Substantia nigra (tissue), 51 donors: ENCODE measurements at places on chromosomes 3 and 15.
A peak's percentile ranks its signal among the peaks of the same experiment; 100 is the strongest.

DNA sequence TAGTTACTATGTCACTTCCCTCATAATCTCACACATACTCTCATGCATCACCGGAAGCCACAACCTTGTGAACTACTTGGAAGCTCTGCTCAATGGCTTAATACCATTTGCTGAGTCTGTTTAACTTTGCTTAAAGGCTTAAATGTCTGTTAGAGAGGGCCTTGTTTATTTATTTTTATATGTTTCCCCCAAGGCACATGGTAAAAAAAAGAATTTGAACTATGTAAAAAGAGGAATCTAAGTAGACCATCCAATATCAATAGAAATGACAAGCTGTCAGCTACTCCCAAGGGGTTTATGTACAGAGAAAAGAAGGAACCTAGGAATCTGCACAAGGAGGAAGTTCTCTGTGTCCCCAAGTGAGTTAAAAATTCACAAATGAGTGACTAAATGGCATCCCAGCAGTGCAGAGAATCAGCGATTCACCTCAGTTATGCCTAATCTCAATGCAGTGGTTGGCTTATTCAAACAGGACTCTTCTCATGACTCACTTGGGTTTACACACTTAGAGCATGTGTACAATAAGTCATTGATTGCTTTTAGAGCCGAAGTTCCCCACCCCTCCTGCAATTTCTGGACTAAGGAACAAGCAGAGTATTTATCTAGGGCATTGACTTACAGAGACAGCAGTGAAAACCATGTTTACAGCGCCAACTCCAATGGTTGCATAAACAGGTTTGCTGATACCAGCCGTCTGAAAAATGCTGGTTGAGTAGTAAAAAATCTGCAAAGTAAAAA lies 24.4 kb downstream of the SLC2A2 start:
- DNase-seq = no peak

DNA sequence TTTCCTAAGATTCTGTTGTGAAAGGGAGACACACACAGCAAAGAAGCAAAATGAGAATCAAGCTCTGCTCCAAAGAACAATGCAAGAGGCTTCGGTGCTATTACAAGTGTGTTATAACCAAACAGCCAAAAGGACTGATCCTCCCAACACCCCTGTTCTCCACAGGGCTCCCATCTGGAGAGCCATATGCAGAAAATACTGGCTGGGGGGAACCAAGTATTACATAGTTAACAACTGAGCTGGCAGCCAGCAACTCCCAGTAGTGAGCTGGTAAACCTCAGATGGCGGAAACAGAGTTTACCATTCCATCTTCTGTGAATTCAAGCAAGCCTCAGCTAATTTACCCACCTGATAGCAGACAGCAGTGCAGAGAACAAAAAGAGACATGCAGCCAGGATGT lies 156.4 kb downstream of the NTRK3 start:
- no peak for DNase-seq

GRCh38 chr3:79018671-79019136 lies 749.1 kb downstream of the ROBO1 start:
- DNase-seq = peak; percentile 66

DNA sequence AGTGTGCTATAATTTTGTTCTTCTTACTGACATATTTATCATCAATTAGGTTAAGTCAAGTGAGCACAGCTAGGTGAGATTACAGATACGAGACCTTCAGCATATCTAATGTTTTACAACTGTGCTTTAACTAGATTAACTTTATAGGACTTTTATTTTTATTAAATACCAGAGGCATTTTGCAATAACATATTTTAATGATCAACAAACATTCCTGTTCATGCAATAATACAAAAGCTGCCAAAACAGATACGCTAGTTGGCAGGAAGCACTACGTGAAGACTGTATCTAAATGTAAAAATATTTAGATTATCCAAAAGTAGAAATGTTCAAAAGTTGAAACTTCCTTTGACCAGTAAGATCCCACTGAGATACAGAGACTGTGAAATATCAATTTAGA lies 139.1 kb downstream of the CBLB start:
- DNase-seq = no peak

GRCh38 chr3:42148086-42148848 lies 57.1 kb downstream of the TRAK1 start:
- DNase-seq = no peak

DNA sequence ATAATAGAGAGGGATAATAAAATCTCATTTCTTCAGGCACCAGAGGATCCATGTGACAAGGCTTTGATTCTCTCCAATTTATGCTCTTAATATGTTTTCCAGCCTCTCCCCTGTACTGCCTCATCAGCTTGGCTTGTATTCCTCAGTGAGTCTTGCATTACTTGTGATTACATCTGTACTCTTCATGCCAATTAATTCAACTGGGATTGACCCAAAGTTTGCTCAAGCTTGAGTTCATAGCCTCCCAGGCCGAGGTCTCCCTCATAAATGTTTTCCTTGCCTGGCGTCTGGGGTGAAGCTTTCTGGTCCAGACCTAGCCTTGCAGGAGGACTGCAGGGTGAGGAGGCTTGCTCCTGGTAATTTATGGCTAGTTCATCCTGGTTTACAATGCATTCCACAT lies 146.9 kb downstream of the CHST2 start:
- no peak for DNase-seq

DNA sequence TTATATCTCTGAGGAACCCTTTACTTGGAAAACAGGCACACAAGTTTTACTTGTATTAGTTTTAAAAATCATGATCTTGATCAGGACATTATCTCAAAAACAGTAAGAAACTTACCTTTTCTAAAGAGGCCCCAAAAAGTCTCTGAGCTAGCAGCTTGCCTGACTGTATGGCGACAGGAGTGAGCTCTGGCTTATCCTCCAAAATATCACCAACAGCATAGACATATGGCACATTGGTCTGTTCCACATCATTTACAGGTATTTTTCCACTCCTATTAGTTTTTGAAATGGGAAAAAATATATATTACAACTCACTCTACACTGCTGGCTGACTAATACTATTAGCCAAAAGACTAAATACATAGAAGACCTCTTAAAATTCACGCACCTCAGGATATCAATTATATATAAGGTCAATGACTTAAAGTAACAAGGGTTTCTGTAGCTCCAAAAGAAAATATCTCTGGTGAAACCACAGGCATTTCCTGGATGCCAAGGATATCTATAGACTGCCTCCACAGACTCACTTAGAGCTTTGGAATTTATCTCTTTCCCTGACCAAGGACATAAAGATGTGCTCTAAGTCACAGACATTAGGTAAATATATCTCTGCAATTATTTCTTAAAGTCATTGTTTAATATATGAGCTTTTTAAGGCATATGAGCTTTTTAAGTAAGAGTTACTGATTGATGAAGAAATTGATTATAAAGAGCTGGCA lies 33.1 kb downstream of the TXNRD3 start:
- DNase-seq = no peak

DNA sequence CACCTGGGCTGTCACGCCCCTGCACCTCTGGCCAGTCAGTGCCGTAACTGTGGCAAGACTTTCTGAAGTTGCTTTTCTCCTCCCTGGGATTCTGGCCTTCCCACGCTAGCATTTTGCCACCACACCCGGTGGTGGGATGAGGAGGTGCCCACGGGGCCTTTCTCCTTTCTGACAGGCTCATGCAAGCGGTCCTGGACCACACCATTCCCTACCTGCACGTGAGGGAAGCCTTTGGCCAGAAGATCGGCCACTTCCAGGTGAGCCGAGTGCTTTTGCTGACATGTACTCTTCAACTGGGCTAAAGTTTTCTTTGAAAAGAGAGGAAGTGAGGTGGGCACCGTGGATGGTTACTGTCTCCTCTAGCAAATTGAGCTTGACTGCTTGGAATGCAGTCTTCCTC lies 9.6 kb downstream of the IVD start:
- no peak for DNase-seq

- DNase-seq = no peak
These were observed 44.5 kb upstream of the MAGI1 start for GRCh38 chr3:66083096-66083678.

DNA sequence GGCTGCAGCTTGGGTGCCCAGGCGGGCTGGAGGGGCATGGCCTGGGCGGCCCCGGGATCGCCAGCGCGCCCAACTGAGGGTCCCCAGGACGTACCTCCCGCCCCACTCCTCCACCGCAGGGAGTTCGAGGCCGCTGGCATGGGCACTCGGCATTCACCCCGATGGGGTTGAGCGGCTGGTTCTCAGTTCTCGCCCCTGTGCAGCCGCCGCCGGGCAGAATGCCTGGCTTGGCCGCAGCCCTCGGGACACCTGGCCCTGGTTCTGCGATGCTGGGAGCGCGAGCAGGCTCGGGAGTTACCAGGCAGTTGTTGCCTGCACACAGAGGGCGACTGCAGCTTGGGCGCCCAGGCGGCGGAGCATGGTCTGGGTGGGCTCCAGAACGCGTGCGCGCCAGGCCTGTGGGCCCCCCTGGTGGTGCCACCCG lies 121.4 kb downstream of the LMLN start:
- DNase-seq = no peak

GRCh38 chr15:78695046-78695671 lies 54.1 kb upstream of the CHRNB4 start:
- no peak for DNase-seq

- DNase-seq = no peak
These were observed 639 bp downstream of the NIPA1 start for GRCh38 chr15:22786868-22787698.

- DNase-seq = no peak
These were observed 559.9 kb upstream of the MCTP2 start for GRCh38 chr15:93671387-93671943.

- DNase-seq = no peak
These were observed 74.2 kb upstream of the SATB1 start for GRCh38 chr3:18499301-18499700.

GRCh38 chr3:133487920-133488540 lies 85.5 kb upstream of the CDV3 start:
- DNase-seq = no peak

GRCh38 chr3:122502139-122502538 lies 12.6 kb downstream of the KPNA1 start:
- DNase-seq = no peak

GRCh38 chr15:83207660-83208366 lies at the start of gene HDGFL3:
Gene HDGFL3, minus strand, starts transcription at chr15:83207823. Its CDS starts 409 bp downstream, at chr15:83207414.
- DNase-seq = peak; percentile 50

- DNase-seq = no peak
These were observed 134.2 kb downstream of the FNDC3B start for GRCh38 chr3:172173316-172174254.

DNA sequence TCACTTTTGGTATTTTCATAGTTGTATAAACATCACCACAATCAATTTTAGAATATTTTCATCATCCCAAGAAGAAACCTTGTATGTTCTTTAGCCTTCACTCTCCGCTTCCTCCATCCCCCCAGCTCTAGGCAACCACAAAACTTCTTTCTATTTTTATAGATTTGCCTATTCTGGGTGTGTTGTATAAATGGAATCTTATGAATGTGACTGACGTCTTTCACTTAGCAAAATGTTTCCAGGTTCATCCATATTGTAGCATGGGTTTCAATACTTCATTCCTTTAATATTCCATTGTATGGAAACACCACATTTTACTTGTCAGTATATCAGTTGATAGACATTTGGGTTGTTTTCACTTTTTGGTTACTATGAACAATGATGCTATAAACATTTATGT lies 335.8 kb upstream of the GOLIM4 start:
- no peak for DNase-seq

DNA sequence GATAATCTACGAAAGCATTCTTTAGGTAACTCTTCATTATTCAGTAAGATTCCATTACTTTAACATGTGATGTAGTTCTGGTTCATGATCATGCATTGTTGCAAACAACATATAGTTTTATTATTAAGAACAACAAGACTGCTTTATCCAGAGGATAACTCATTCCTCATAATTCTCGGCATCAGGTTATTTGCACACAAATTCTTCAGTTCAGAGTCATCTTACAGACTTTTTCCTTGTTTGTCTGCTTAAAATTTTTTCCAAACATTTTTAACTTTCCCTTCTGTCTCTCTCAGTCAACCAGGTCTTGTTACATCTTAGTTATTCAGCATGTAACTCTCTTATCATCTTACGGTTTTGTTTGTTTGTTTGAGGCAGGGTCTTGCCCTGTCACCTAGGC lies 60.1 kb downstream of the VGLL3 start:
- DNase-seq = no peak
